Activated T-helper 17 cell treated with anti-CD3 and anti-CD28 coated beads, Interleukin-2, amount 50 U/mL, for 72 hours (primary cell): ENCODE measurements at places on chromosomes 13 and 19.

GRCh38 chr13:23996456-23996855, 99.2 kb upstream of the C1QTNF9B start:
- ATAC-seq: no peak

GRCh38 chr13:94329277-94329676, 150.2 kb downstream of the DCT start:
- no peak for ATAC-seq

DNA sequence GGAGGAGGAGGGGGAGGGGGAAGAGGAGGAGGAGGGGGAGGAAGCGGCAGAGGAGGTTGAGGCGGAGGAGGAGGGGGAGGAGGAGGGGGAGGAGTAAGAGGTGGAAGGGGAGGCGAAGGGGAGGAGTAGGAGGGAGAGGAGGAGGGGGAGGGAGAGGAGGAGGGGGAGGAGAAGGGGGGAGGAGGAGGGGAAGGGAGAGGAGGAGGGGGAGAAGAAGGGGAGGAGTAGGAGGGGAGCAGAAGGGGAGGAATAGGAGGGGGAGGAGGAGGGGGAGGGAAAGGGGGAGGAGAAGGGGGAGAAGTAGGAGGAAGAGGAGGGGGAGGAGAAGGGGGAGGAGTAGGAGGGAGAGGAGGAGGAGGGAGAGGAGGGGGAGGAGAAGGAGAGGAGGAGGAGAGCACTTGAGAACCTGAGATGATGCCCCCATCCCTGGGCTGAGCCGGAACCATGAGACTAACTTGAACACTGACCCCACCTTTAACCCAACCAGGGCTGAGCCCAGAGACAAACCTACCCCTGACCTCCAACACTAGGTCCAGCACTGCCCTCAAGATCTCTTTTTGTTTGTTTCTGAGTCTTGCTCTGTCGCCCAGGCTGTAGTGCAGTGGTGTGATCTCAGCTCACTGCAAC, 12.6 kb downstream of the ABCA7 start:
- ATAC-seq: no peak

DNA sequence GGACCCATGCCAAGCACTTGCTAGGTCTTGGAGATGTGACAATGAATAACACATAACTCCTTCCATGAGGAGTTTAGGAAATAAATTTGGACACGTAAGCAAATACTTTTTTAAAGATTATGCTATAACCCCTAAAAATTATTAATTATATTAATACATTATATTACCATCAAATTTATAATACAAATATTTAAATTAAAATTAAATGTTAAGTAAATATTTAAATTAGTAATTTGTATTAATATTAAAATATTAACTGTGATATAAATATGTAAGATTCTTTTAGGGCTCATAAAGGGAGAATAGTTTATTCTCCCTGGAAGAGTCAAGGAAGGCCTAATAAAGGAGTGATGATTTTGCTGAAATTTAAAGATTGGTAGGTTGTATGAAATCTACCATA, 121.1 kb downstream of the RAP2A start:
- no peak for ATAC-seq
